Right ventricle myocardium inferior (tissue), 1 donor: ENCODE measurements at places on chromosomes 3 and 15. TPM values are rescaled to one million over a fixed set of nuclear protein-coding genes. Genes with fewer than 3 reads are reported as not detected.

MAP6D1 gene
- 2.2 TPM for total RNA-seq

GRCh38 chr3:140035871-140036270 lies 100.9 kb downstream of the CLSTN2 start:
- no peak for DNase-seq

DNA sequence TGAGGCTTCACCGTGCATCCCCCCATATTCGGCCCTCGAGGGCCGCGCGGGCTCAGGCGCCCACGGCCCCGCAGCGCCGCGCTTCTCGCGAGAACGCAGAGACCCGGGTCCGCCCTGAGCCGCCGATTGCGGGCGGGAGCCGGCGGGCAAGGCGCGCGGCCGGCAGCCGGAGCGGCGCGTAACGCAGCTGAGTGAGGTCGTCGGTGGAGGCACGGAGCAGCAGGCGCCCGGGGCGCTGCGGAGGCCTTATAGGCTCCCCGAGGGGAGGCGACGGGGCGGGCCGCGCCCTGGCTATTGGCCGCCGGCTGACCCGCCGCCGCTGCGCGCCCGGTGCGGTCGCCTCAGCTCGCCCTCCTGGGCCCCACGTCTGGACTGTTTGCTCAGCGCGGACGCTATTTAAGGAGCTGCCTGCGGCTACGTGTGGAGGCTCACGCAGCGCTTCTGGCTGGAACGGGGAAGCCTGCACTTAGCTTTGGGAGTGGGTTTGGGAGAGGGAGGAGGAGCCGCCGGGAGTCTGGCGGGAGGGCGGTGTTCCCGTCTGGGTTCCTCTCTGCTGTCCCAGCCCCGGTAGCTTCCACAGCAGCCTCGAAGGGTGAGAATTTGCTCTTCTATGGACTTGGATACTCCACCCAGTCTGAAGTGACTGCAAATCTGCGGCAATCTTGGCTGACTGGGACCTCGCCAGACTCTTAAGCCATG lies at the start of gene PLOD2:
Gene PLOD2, minus strand, starts transcription at position 221 of the 699 bp plus-strand sequence. Its CDS starts 195 bp downstream, at position 26.
- peak; percentile 88 for DNase-seq

CLEC3B gene
- 70.8 TPM for total RNA-seq

- DNase-seq, result no peak
Measured at GRCh38 chr15:94097552-94097951, 133.8 kb upstream of the MCTP2 start.

GRCh38 chr15:90031231-90031791 lies 30.2 kb downstream of the ZNF710 start:
- no peak for DNase-seq

CCDC39 gene
- total RNA-seq, result not detected

GRCh38 chr3:122475316-122475715 lies 39.4 kb downstream of the KPNA1 start:
- no peak for DNase-seq

DNA sequence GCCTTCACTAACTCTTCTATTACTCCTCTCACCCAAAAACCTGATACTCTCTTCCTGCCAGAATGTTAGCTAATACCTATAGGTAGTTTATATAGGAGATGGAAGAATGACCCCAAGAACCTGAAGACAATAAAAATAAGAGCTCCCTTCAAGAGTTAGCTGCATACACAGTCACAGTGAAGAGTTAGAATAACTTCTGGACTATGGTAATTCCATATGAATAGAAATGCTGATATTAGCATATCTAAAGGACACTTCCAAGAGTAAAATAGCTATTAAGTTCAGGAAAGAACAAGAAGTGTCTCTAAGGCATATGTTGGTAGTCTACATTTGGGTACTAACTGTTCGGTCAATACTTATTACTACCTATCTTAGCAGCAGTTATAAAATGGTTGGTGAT lies 134.2 kb downstream of the VGLL3 start:
- no peak for DNase-seq

- no peak for DNase-seq
Measured at GRCh38 chr15:65663521-65663920, 41.8 kb downstream of the SLC24A1 start.

DNA sequence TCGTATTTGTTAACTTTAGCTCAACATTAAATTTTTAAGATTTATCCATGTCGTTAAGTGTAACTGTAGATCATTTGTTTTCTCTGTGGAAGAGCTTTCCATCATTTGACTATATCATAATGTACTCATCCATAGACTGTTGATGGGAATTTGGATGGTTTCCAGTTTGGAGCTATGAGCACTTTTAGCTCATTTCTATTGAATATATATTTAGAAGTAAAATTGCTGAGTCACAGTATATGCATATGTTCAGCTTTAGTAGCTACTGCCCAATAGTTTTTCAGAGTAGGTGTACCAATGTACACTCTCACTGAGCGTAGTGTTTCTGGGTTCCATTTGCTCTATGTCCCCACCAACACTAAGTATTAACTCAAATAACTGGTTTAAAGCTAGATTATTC lies 263.0 kb downstream of the ULK4 start:
- DNase-seq, result no peak

CD96 gene
- 0.35 TPM for total RNA-seq

- no peak for DNase-seq
Measured at GRCh38 chr15:31403606-31404005, 77.0 kb downstream of the KLF13 start.

GRCh38 chr3:146830231-146830630 lies 225.1 kb upstream of the PLSCR5 start:
- no peak for DNase-seq

DNA sequence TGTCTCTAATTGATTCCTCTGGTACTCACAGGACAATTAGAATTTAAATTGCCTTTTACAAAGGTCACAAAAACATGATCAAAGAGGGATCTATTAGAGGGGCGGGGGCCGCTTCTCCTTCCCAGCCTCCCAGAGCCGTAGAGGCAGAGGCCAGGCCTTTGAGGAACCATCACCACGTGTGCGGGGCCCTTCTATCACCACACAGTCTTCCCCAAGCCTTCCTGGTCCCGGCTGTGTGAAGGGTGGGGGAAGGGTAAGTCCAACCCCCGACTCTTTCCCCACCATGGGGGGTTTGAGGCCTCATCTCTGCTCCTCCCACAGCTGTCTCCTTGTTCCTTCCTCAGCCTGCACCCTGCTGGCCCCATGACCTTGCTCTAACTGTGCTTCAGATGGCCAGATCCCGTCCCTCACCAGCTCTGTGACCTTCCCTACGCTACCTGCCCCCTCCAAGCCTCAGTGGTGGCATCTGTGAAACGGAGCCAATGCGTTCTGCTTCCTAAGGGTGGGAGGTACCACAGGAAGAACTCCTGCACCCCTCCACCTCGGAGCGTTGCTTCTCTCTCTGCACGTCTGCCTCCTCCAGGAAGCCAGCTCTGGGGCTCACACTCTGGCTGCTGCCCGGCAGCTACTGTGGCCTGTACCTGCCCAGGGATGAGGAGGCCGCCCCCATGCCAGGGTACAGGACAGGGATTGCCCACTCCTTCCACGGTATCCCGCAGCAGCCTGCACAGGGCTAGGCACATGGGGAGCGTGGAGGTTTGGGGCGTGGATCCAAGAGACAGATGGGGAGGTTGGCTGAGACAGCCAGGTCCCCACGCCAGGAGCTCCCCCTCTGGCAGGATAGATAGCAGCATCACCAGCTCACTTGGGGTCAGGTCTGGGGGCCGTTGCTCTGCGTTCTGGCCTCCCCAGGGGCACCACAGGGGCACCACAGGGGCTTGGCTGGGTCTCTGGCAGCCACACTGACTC lies 83.8 kb downstream of the LINGO1 start:
- DNase-seq, result no peak

- DNase-seq, result no peak
Measured at GRCh38 chr3:66411961-66412887, 88.6 kb downstream of the LRIG1 start.

- DNase-seq, result no peak
Measured at GRCh38 chr15:99154271-99154670, 49.4 kb downstream of the SYNM start.

- no peak for DNase-seq
Measured at GRCh38 chr15:75081150-75081549, 57.8 kb downstream of the PPCDC start.

GRCh38 chr15:78049691-78050440 lies 27.6 kb downstream of the TBC1D2B start:
- no peak for DNase-seq

DNA sequence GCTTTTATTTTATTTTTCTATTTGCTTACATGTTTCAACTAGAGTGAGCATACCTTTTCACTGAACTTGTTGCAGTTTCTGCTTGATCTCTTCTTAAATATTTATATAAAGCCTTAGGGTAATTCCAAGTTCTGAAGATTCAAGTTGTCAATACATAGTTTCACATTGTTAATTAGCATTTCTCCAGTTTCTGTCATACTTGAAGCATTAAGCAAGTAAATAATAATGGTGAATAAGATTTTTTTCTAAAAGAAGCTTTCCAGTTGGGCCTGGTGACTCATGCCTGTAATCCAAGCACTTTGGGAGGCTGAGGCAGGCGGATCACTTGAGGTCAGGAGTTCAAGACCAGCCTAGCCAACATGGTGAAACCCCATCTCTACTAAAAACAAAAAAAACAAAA lies 53.9 kb downstream of the CALML4 start:
- DNase-seq, result no peak

GRCh38 chr3:47455806-47456452 lies 19.8 kb downstream of the SCAP start:
- DNase-seq, result no peak

DNA sequence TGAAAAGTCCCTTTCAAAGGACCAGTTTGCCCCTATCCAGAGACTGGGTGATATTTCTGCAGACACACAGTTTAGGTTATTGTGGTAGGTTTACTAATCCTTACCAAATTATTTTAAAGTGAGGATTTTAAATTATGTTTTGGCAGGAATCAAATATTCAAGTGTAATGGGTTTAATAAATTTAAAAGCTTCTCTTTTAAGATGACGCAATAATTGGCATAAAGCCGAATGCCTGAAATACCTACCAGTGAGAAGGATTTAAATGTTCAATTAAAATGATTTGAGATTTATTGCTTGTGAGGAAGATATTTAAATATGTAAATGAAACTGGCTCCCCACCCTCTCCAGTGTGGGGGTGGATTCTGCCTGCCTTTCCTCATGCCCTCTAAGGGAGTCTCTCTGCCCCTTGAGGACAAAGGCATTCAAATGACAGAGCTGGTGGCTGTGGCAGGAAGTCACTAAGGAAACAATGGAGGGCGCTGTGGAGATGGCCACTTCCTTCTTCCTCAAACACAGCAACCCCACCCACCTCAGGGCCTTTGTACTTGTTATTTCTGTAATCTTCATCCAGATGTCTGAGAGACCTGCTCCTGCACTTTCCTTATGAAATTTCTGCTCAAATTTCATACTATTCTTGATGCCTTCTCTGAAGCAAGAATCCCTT lies 131.7 kb downstream of the TNIK start:
- DNase-seq, result no peak

DNA sequence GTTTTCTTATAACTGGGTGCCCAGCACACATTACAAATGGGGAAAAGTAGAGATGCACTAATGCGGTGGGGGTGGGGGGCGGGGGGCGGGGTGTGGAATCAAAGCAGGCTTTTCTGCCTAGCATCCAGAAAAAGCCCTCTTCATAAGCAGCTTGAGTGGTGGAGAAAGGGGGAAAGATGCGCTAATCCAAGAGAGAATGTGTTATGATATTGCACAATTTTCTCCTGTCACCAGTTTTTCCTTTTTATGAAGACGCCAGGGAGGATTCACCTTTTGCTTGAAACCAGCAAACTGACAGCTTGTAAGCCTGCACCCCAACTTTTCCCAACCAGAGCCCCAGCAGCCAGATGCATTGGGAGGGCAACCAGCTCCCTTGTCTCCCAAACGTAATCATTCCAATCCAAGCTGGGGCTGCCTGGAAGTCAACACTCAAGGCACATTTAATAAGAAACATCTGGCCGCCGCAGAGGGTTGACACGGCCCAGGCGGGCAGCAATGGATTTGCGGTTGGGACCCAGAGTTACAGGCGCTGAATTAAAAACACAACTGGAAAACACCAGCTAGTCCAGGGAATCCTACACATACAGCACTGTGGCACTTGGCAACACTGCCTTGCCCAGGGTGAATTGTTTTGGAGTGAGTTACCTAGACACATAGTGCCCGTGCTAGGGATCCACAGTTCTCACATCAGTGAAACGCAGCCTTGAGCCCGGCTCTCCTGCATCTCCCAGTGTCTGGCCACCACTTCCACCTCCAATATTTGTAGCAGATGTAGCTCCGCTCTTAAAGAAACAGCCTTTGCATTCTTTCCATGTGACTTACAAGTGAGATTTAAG lies 218.5 kb upstream of the PRICKLE2 start:
- DNase-seq, result peak; percentile 67

DNA sequence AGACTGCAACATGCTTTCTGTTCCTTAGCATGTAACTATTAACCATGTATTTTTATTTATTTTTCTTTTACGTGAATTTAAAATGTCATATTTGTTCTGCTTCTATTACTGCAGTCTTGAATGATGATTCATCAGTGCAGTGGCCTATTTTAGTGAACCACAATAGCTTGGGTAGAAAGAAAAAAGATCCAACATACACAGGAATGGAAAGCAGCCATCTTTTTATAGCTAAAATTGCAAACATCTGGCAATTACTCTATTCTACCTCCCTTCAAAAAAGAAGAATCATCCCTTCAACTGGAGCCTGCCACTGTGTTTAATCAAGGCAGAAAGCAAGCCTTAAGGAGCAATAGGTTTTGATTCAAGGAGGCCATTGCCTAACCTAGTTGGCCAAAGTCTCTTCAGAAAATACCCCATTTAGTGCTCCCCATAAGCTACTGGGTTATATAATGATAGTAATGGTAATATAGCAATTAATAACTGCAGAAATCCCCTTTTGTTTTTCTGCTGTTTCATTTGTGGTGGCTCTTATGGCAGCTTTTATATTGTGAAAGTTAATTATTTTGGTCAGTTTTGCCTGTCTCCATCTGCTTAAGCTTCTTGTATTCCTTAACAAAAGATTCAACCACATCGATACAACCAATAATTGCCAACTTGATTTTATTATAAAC lies 267.3 kb downstream of the LPP start:
- DNase-seq, result no peak
